SK-N-SH (cell line): ENCODE measurements at places on chromosomes 13 and 19. TPM values are rescaled to one million over a fixed set of nuclear protein-coding genes. Genes with fewer than 3 reads are reported as not detected.

The MIA gene
- 0.47 TPM in 1 of 2 replicates, not detected in the other for polyA plus RNA-seq

The USHBP1 gene
- polyA plus RNA-seq = 0.03 and 0.05 TPM in 2 replicates

The SPTBN4 gene
- polyA plus RNA-seq = 2.8 and 3.1 TPM in 2 replicates

The MBD3L2 gene
- polyA plus RNA-seq = 0.10 and 0.12 TPM in 2 replicates

The TRPC4 gene
- not detected in 2 replicates for polyA plus RNA-seq

The SOHLH2 gene
- 0.85 and 1.2 TPM in 2 replicates for polyA plus RNA-seq

The ZNF433 gene
- 1.9 and 2.1 TPM in 2 replicates for polyA plus RNA-seq

The DDX49 gene
- 81.7 and 86.8 TPM in 2 replicates for polyA plus RNA-seq

The JAK3 gene
- polyA plus RNA-seq = 1.3 and 2.0 TPM in 2 replicates

The VASP gene
- 31.6 and 37.8 TPM in 2 replicates for polyA plus RNA-seq

The ODAD3 gene
- polyA plus RNA-seq = 3.2 and 4.2 TPM in 2 replicates

The ZNF534 gene
- not detected in 2 replicates for polyA plus RNA-seq

The TEX101 gene
- 0.07 and 0.32 TPM in 2 replicates for polyA plus RNA-seq

The GRIN2D gene
- polyA plus RNA-seq = 0.54 and 0.92 TPM in 2 replicates

GRCh38 chr13:33441015-33441414 is 155.5 kb upstream of the STARD13 start:
- no peaks in the 10 kb centered on the region for H3K36me3 ChIP-seq
- H3K27me3 ChIP-seq = no peaks in the 10 kb centered on the region
- peak; percentile 10 for DNase-seq
- H3K4me3 ChIP-seq = no peak overlapping the region
- H3K4me1 ChIP-seq = no peaks in the 10 kb centered on the region
- no peak overlapping the region for H3K27ac ChIP-seq

GRCh38 chr19:19033176-19033425 is 216 bp downstream of the SUGP2 start:
- H3K27me3 ChIP-seq = no peaks in the 10 kb centered on the region
- H3K27ac ChIP-seq = peak overlapping the region; percentile 87
- DNase-seq = no peak
- 0 out of 2 replicates have a peak, but pooled peaks cover 6% of the 10 kb centered on the region for H3K4me1 ChIP-seq
- H3K36me3 ChIP-seq = peaks cover 26% of the 10 kb centered on the region
- H3K4me3 ChIP-seq = peak overlapping the region; percentile 98

DNA sequence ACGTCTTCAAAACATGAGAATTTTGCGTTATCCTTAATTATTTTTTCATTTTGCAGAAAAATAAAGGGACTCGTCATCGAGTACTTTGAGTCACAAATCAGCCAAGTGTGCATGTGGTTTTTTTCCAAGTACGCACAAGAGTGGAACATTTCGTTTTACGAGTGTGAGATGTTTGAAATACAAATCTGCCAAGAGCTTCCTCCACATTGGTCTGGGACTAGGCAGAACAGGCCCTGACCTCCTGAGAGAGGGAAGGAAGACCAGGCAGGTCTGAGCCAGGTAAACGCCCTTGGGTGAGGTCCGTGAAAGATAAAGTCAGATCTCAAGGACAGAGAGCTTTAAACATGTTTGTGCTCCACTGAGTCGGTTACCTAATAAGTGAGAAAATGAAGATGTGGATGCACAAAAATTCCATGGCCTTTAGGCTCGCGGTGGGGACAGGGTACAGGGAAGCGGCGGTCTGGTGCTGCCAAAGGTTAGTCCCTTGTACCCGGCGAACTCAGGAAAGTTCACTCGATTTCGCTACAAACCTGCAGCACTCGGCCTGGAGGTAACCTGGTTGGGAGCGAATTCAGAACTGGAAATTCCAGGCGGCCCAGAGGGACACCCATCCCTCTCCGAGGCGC is 473 bp upstream of the ITM2B start:
- no peaks in the 10 kb centered on the region for H3K27me3 ChIP-seq
- DNase-seq = no peak
- H3K36me3 ChIP-seq = no peaks in the 10 kb centered on the region
- peak overlapping the region; percentile 99 for H3K4me3 ChIP-seq
- peaks cover 10% of the 10 kb centered on the region; the same call in 1 of the 2 replicates for H3K4me1 ChIP-seq

- DNase-seq = no peak
- no peak overlapping the region for H3K4me3 ChIP-seq
- no peaks in the 10 kb centered on the region for H3K36me3 ChIP-seq
- no peaks in the 10 kb centered on the region for H3K27me3 ChIP-seq
- peaks cover 13% of the 10 kb centered on the region; the same call in 1 of the 2 replicates for H3K4me1 ChIP-seq
- H3K27ac ChIP-seq = no peak overlapping the region
Measured at GRCh38 chr19:47544476-47544875, 28.5 kb downstream of the ZNF541 start.

- peaks cover 2% of the 10 kb centered on the region; the same call in 1 of the 2 replicates for H3K36me3 ChIP-seq
- H3K27me3 ChIP-seq = no peaks in the 10 kb centered on the region
- no peak overlapping the region for H3K27ac ChIP-seq
- no peak overlapping the region for H3K4me3 ChIP-seq
- H3K4me1 ChIP-seq = peaks cover 34% of the 10 kb centered on the region
Measured at GRCh38 chr13:112692104-112692503, 2.3 kb downstream of the ATP11A start.

- no peaks in the 10 kb centered on the region; the same call in 1 of the 2 replicates for H3K27me3 ChIP-seq
- H3K27ac ChIP-seq = no peak overlapping the region
- no peaks in the 10 kb centered on the region for H3K4me1 ChIP-seq
- no peaks in the 10 kb centered on the region for H3K36me3 ChIP-seq
- DNase-seq = no peak
Measured at GRCh38 chr19:45147835-45148676, 12.7 kb downstream of the NKPD1 start.

DNA sequence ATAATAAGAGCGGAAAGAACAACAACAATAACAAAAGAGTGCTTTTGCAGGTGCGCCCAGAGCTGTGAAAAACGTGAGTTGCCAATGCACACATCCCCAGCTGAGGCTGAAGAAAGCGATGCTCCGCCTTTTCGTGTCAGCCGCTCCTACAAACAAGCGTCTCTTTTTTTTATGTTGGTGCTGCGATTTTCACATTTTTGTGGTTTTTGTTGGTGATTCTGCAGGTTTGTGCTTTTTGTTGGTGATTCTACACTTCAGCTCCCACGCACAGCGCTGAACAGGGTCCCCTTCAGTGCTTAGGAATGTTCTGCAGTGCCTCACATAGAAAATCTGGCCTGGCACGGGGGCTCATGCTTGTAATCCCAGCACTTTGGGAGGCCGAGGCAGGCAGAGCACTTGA is 7.3 kb upstream of the SBK3 start:
- DNase-seq = no peak
- H3K27ac ChIP-seq = no peak overlapping the region
- peaks cover 17% of the 10 kb centered on the region for H3K4me1 ChIP-seq
- H3K36me3 ChIP-seq = no peaks in the 10 kb centered on the region

- no peaks in the 10 kb centered on the region for H3K27me3 ChIP-seq
- H3K4me3 ChIP-seq = no peak overlapping the region
- H3K4me1 ChIP-seq = peaks cover 3% of the 10 kb centered on the region; the same call in 1 of the 2 replicates
- no peaks in the 10 kb centered on the region for H3K36me3 ChIP-seq
- DNase-seq = no peak
Measured at GRCh38 chr13:112657850-112658445, 31.9 kb upstream of the ATP11A start.

GRCh38 chr13:26991508-26992181 is 180.0 kb downstream of the USP12 start:
- no peaks in the 10 kb centered on the region for H3K36me3 ChIP-seq
- no peak overlapping the region for H3K27ac ChIP-seq
- DNase-seq = no peak
- no peak overlapping the region for H3K4me3 ChIP-seq
- no peaks in the 10 kb centered on the region for H3K27me3 ChIP-seq

DNA sequence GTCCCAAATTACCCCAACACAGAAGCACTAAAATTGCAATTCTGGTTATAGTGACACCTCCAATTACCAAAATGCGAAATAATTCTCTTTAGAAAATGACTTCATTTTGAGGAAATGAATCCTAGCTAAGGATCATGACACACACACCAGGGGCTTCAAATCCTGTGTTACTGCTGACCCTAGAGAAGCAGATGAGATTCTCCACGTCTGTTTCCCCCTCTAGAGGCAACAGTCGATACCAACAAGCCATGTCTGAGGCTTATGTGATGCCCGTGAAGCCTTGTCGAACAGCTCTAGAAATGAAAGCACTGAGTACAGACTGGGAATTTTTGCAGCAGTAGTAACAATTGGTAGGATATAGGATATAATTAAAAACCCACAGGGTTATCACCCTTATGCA is 153.6 kb upstream of the TMTC4 start:
- H3K4me3 ChIP-seq = no peak overlapping the region; the same call in 1 of the 2 replicates
- no peaks in the 10 kb centered on the region for H3K27me3 ChIP-seq
- H3K4me1 ChIP-seq = no peaks in the 10 kb centered on the region
- peak; percentile 28 for DNase-seq

DNA sequence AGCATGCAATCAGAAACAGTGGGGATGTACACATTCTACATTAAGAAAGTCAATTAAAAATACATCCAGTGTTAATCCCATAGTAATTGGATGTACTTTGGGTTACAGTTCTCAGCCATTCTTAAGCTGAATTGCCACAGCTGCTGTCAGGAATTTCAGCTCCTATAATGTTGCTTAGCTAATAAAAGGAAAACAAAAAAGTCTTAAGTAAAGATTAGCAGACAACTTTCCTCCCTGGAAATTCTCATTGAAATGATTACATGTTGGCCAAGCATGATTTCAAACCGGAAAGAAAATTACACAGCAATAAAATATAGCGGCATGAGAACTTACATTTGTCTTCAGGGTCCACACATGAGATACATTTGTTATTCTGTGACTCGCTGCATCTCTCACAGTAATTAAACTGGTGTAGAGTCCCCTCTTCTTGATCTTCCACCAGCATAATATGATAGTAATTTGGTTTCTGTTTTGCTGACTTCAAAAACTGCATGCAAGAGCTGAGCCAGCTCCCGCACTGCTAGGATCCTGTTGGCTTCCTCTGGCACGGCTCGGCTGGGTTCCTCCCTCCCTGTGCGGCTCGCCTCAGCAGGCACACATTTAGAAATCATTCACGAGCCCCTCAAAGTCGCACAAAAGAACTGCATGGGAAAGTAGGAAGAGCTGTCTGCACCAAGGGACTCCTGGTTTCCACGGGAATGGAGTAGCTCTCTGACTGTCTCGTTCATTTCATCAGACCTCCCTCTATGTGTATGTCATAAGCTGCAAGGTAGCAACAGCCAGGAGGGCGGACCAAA is at the start of gene HTR2A:
Gene HTR2A (minus strand): TSS at position 713 of the 797 bp plus-strand sequence. CDS start 1,147 bp downstream, outside the sequence.
- H3K27me3 ChIP-seq = no peaks in the 10 kb centered on the region
- H3K27ac ChIP-seq = peak within 1 kb of the TSS; percentile 53
- H3K4me3 ChIP-seq = peak within 1 kb of the TSS; percentile 66

DNA sequence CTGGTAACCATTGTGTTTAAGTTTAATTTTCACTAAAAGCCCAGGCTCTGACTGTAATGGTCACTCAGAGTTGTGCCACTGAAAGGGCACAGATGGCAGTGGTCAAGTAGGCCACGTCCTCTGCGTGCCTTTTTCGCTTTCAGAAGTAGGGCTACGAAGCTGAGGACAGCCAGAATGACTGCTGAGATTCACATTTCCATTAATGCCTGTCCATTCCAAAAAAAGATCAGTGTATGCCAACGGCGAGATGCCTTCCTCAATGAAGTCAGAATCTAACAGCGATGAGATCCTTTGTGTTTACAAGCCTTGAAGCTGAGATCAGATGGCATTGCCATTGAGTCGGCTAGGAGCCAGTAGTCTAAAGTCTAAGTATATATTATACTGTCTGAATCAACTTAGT is 311.3 kb downstream of the FGF14 start:
- no peak overlapping the region; the same call in 1 of the 2 replicates for H3K27ac ChIP-seq
- H3K27me3 ChIP-seq = no peaks in the 10 kb centered on the region
- DNase-seq = no peak
- no peaks in the 10 kb centered on the region for H3K36me3 ChIP-seq

GRCh38 chr19:20271215-20271926 is 104.4 kb downstream of the ZNF486 start:
- H3K27ac ChIP-seq = no peak overlapping the region
- H3K36me3 ChIP-seq = no peaks in the 10 kb centered on the region
- no peak for DNase-seq
- H3K4me1 ChIP-seq = peaks cover 3% of the 10 kb centered on the region; the same call in 1 of the 2 replicates

DNA sequence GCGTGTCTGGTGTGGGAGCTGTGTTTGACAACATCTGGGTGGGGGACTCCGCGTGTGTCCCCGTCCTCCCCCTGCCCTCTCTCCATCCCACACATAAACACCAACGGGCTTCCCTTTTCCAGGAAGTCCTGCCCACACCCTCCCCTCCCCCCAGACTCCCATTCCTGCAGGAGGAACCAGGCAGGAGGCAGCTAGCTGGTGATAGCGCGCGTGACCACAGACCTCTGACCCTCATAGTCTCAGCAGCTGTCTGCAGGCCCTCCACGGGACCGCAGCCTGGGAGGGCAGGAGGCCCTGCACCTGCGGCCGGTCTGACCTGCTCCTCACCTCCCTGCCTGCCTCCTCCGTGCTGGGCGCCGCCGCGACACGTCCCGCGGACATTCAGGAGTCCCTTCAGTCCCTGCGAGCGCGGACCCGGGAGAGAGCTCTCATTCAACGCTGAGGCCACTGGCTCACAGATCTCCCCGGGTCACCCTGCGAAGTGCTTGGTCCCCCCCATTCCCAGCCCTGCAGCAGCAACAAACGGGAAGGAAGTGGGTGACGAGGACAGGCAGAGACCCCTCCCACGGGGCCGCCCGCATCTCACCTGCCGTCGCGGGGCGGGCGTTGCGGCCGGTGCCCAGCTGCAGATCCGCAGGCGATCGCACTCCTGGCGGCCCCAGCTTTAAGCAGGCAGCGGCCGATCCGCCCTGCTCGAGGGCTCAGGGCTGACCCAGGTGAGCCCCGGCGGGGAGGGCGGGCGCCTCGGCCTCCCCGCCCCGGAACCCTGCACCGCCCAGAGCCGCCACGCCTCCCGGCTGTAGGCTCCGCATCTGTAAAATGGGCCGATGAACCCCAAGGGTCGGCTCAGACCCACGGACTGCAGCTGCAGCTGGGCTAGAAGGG is 1.1 kb upstream of the ACP5 start:
- H3K27me3 ChIP-seq = no peaks in the 10 kb centered on the region
- no peak overlapping the region for H3K4me3 ChIP-seq
- no peaks in the 10 kb centered on the region; the same call in 1 of the 2 replicates for H3K4me1 ChIP-seq
- peak; percentile 43 for DNase-seq
- no peaks in the 10 kb centered on the region for H3K36me3 ChIP-seq

GRCh38 chr19:16338470-16339360 is 14.1 kb downstream of the KLF2 start:
- no peaks in the 10 kb centered on the region for H3K36me3 ChIP-seq
- H3K4me1 ChIP-seq = no peaks in the 10 kb centered on the region; the same call in 1 of the 2 replicates
- peak overlapping the region; percentile 77 for H3K27ac ChIP-seq

- H3K4me1 ChIP-seq = peaks cover 25% of the 10 kb centered on the region; the same call in 1 of the 2 replicates
- DNase-seq = peak; percentile 97
- H3K27me3 ChIP-seq = no peaks in the 10 kb centered on the region
- H3K27ac ChIP-seq = peak within 1 kb of the TSS; percentile 96
Measured at GRCh38 chr19:2427429-2428320, at the start of gene TIMM13. Gene TIMM13, minus strand, starts transcription at chr19:2427586. Its CDS starts 53 bp downstream, at chr19:2427533.

DNA sequence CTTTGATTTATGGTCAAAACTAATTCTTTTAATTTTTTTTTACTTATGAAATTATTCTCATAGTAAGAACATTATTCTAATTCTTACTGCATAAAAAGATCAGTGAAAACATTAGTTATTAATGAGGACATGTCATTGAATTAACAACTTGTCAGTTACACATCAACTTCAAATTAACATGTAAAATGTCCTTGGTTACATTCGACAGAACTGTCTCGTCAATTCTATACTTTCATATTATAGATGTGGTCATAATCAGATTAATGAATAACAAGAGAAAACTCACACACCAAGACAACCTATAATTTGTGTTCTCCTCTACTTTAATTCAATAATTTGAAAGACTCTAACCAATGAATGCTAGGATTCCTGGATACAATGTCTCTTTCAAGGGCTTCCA is 66.7 kb downstream of the KATNAL1 start:
- H3K4me3 ChIP-seq = no peak overlapping the region
- H3K27me3 ChIP-seq = no peaks in the 10 kb centered on the region

- H3K27me3 ChIP-seq = no peaks in the 10 kb centered on the region
- no peaks in the 10 kb centered on the region for H3K4me1 ChIP-seq
- H3K36me3 ChIP-seq = no peaks in the 10 kb centered on the region
- no peak overlapping the region for H3K27ac ChIP-seq
Measured at GRCh38 chr19:19540715-19541515, 2.9 kb downstream of the CILP2 start.
